ENCODE measurements at places on chromosomes 6 and 20. TPM values are rescaled to one million over a fixed set of nuclear protein-coding genes. Genes with fewer than 3 reads are reported as not detected.

The ASIP gene
- not detected for total RNA-seq

The MAPK13 gene
- total RNA-seq: 11.3 TPM

The GGT7 gene
- total RNA-seq: 14.4 TPM

The SOD2 gene
- total RNA-seq: 2,364 TPM

The SMLR1 gene
- not detected for total RNA-seq

The LY6G6F gene
- not detected for total RNA-seq
